ENCODE measurements at places on chromosomes 11 and 22.

DNA sequence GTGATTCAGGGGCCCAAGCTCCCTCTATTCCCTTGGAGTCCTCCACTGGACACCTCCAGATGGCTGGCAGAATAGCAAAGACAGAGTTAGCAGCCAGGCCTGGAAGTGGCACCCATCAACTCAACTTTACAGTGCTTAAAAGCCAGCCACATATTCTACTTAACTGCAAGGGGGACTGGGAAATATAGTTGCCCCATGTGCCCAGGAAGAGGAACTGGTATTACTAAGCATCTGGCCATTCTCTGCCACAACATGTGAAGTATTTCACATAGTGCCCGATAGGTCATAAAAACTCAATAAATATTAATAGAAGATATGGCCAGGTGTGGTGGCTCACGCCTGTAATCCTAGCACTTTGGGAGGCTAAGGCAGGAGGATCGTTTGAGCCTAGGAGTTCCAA, 5.5 kb upstream of the IL10RA start:
- DNase-seq, result no peak

DNA sequence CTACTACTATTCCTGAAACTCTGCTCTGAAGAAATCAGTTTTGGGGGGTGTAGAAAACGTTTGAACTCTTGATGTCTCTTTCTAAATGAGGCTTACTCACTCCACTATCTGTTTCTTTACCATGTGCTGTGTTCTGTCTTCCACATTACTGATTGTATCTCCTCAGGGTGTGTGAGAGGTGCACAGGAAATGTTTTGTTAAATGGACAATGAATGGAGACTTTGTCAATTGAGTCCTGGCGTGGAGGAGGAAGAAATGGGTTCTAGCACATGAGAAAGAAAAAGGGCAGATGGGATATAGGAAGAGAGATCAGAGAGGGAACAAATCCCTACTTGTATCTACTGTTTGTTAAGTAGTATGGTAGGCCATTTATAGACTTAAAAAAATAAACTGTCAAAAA, 577.1 kb upstream of the CCDC90B start:
- no peak for DNase-seq

- DNase-seq, result no peak
Measured at GRCh38 chr11:106785913-106786650, 232.2 kb downstream of the GUCY1A2 start.

DNA sequence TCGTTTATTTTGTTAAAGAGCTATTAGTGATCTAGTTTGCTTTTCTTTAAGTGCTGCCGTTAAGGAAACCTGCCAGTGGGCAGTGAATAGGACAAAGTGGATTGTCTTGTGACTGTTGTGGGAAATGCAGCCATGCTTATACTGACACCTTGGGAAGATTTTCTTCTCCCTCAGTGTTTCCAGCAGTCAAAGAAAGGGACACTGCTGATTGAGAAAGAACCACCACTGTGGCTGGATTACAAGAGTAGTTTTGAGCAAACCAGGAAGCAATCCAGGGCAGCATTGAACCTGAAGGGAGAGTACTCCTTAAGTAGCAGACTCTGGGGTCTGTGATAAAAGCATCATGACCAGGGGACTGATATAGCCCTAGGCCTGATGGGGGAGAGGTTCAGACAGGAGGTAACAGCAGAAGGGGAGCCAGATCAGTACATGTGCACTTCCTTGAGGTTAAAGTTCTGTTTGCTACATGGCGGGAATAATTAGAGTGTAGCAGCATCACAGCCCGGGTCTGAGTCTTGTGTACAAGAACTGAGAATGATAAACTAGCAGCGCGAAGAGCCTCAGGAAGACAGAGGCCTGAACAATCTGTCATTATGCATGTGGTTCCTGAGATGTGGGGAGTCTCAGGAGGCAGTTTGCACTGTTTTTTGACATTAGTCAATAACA, 167.8 kb downstream of the C11orf91 start:
- no peak for DNase-seq

GRCh38 chr22:27591060-27591459, 210.5 kb downstream of the MN1 start:
- no peak for DNase-seq

DNA sequence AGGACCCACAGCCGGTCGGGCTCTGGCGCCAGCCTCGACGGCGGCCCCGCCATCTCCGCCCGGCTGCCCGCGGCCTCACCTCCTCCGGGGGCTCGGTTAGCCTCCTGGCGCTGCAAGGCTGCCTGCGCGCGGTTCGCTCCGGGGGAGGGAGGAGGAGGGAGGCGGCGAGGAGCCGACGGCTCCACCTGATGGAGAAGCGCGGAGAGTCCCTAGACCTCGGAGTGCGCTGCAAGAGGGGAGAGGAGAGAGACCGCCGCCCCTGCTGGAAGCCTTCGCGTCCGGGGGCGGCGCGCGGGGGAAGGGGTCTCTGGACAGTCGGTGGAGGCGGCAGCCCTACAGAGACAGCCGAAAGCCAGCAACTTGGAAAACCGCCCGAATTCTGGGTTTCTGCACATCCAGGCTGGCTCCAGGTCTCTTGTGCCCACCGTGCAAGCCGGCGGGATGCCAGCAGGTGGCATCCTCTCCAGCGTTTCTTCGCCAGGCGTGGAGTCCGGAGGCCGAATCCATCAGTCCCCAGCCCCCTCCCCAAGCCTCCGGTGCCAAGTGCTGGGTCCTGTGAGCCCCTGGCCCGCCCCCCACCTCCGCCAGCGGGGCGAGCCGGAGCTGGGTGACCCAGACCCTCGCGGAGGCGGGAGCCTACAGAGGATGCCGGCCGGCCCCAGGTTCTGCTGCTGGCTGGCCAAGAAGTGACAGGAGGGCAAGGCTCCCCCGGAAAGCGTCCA, 2.9 kb upstream of the KIRREL3 start:
- no peak for DNase-seq

GRCh38 chr11:83140691-83141455, 16.1 kb upstream of the PCF11 start:
- no peak for DNase-seq

GRCh38 chr11:1195682-1196515, 27.0 kb upstream of the MUC5B start:
- no peak for DNase-seq

- DNase-seq, result no peak
Measured at GRCh38 chr22:28105413-28105812, 186.4 kb upstream of the PITPNB start.

- no peak for DNase-seq
Measured at GRCh38 chr11:114064216-114064615, 4.7 kb downstream of the ZBTB16 start.

GRCh38 chr22:50121202-50121740, 31.5 kb downstream of the MOV10L1 start:
- DNase-seq, result no peak

DNA sequence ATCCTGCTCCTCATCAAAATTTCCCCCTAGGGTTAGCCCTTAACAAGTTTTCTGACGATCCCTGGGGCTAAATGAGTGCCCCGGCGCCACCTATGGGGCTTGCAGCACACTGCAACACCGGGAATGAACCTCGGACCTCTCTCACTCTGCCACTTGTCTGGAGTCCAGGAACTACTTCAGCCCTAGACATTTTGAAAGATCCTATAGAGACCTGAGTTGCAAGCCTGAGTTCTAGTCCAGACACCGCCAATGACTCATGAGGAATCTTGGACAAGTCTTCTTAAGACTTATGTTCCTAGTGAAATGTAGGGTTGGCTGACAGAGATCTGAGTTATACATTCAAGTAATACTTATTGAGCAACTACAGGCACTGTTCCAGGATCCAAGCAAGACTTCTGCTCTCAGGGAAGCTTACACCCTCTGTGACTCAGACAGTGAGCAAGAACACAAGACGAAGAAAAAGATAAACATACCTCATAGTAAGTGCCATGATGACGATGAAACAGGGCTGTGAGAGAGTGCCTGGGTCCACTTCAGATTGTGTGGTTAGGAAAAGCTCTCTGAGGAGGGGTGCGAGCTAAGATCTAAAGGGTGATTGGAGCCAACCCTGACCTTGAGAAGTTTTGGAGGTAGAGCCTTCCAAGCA, 10.2 kb upstream of the STK33 start:
- no peak for DNase-seq

- DNase-seq, result no peak
Measured at GRCh38 chr22:40231618-40232313, 54.0 kb downstream of the TNRC6B start.

DNA sequence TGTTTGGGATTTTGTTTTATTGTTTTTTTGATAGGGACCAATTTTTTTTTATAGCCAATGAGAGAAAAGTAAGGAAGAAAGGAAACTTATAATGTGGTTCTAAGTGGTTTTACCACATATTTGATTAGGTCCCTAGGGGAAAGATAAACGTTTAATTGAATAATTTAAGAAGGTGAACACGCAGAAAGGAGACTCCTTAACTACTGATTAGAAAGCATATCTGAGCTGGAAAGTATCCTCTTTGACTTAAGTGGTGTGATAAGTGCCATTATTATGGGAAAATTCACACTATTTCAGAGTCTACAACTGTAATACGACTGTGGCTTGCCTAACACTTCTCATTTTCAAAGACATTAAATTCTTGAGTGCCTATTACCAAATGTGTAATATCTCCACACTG, 106.5 kb upstream of the GRAMD1B start:
- DNase-seq, result no peak

GRCh38 chr22:24230911-24231656, 13.8 kb downstream of the GGT5 start:
- no peak for DNase-seq

DNA sequence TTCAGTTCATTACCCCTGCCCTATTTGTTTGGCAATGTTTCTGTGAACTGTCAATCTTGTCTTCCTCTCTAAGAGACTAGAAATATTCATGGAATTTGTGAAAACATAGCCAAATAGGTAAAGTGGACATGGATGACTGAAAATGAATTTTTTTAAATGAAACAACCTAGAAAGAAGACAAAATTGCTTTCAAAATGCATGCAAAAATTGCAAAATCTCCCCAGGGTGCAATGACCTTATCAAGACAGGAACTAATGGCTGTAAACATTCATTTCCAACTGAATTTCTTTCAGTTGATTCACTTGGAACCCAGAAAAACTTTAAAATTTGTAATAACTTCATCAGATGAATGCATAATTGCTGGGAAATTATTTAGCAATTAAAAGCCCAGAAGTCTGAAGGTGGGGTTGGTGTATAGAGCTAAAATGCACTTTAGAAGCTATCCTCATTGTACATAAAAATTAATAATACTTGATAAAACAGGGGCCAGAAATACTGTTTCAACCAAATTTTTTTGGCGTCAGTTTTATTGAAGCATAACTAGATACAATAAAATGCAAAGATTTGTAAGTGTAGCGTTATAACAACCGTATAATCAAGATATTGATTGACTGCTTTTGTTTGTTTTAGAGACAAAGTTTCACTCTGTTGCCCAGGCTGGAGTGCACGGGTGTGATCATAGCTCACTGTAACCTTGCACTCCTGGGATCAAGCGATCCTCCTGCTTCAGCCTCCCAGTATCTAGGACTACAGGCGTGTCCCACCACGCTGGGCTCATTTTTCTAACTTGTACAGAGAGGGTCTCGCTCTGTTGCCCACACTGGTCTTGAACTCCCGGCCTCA, 27.6 kb upstream of the SLC35C1 start:
- no peak for DNase-seq

GRCh38 chr11:89495951-89496350, 4.8 kb upstream of the NOX4 start:
- no peak for DNase-seq

DNA sequence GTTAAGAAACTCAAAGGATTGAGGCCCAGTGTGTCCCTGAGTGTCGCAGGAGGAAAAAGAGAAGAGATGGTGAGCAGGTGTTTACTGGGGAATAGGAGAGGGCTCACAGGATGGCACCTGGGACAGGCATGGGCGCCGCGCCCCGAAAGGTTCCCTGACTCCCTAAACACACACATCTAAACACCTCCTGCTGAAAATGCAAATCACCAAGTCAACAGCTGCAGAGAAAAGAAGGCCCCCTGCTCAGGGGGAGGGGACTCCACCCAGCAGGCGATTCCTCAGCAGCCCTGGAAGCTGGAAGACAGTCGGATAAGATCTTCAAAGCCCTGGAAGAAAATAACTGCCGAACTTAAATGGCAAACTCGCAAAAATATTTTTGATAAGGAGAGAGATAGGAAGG, 377.2 kb downstream of the BRD1 start:
- no peak for DNase-seq

DNA sequence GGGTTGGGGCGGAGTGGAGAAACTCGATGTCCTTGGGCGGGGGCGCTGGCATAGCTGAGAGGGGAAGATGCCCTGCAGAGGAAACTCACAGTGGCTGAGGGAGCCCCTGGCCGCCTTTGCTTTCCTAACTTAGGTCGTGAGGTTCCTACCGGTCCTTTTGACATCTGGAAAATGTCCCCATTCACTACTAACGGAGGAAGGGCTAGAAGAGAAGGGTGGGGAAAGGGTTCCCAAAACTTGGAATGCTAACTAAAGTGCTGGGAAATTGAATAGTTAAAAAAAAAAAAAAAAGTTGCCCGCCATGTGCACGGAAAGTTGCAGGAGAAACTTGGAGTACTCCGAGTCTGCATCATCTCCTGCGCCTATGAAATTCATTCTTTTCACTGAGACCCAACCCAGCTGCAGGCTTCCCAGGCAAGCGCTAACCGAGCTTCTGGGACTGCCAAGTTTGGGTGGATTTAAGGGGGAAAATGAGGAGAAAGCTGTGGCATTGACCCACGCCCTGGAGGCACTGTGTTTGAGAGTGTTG, 796 bp downstream of the TIMP3 start:
- DNase-seq, result no peak

GRCh38 chr11:85541683-85542082, 85.5 kb downstream of the DLG2 start:
- no peak for DNase-seq

- DNase-seq, result no peak
Measured at GRCh38 chr11:27058456-27058855, 17.8 kb downstream of the BBOX1 start.

DNA sequence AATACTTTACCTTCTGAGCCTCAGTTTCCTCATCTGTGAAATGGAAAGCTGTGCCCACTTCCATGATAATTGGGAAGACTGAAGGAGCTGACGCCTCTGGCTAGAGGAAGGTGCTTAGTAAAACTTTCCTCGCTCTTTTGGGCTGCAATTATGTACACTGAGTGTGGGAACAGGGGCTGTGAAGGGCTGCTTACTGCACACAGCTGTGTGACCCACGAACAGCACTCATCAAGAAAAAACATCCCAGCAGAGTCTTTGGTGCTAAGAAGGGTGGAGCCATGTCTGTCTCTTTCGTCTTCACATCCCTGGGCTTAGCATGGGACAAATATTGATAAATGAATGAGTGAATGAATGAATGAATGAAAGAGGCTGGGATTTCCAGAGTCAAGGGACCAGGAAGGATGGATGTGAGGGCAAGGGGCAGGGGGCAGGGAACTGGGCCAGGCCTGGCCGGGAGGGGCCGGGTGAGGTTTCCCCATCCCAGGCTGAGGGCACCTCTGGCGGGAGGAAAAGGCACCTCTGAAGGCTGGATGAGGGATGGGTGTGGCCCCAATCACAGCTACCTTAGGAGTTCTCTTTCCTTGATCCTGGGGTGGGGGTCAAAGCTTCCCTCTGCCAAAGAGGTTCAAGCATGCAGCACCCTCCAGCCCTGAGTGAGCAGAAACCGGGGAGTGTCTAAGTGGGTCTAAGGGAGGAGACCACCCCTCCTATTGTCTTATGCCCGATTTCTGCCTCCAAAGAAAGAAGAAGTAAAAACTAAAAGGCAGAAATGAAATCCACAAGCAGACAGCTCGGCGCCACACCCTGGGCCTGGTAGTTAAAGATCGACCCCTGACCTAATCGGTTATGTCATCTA, 9.2 kb upstream of the CD5 start:
- no peak for DNase-seq

Data from prostate gland (tissue), 2 donors.